ENCODE measurements at places on chromosomes 4 and X. TPM values are rescaled to one million over a fixed set of nuclear protein-coding genes. Genes with fewer than 3 reads are reported as not detected.
A peak's percentile ranks its signal among the peaks of the same experiment; 100 is the strongest.

- peak; percentile 70 for DNase-seq
Measured at GRCh38 chr4:683982-684622, 4.8 kb downstream of the SLC49A3 start.

DNA sequence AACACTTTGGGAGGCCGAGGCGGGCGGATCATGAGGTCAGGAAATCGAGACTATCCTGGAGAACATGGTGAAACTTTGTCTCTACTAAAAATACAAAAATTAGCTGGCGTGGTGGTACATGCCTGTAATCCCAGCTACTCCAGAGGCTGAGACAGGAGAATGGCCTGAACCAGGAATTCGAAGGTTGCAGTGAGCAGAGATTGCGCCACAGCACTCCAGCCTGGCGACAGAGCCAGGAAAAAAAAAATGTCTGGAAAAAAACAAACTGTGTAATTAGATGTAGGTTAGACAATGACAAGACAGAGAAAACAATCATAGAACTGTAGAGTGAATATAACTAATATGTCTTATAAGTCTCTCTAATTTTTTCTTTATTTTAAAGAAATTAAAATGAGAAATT lies 1002.5 kb upstream of the LCORL start:
- no peak for DNase-seq

DNA sequence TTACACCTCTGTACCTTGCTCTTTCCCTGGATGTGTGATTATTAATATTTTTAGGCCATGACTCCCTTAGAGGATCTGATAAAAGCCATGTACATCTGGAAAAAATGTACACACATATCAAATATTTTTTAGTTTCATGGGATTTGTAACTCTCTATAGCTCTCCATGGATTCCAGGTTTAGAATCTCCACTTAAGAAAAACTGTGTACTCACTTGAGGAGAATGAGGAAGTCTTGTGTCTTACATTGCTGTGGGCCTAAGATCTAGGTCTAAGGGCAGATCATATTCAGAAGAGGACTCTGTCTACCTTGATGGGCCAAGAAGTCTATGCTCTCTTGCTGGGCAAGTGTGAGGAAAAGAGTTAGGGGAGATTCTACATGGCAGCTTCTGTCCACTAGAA lies 98.0 kb downstream of the RRAGB start:
- DNase-seq: no peak

- DNase-seq: peak; percentile 64
Measured at GRCh38 chrX:66728818-66729271, 90.0 kb upstream of the EDA2R start.

DNA sequence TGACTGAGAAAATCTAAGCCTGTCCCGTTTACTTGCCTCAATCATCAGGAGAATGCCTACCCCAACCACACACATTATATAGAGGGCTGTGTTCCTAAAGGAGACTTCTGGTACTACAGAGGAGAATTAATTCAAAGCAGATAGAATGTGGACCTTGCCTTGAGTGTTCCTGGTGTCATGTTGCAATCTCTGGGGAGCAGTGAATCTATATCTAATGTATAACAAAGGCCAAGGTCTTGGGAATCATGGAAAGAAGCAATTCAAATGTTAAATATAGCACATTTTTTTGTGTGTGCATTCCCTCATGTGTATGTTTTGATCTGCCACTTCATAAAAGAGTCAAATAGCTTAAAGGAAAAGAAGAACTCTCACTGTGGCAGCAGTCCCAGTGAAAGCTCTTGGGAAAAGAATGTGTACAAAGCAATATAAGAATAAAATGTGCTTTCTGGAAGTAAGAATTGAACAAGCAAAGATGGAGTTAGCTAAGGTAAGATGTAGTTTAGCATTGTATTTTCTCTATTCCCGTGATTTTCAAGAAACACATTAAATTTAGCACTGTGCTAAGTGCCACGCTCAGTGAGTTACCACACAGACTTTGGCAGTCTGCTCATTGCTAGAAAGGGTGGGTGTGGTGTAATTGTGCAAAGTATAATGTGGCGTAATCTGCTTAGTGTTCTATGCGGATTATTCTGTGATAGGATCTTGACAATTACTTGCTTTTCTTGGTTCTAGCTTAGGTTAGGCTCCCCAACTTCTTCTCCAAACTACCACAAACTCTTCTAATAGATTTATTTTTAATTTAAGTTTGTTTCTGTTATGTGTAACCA lies 13.7 kb downstream of the ADH6 start:
- peak; percentile 72 for DNase-seq

DNA sequence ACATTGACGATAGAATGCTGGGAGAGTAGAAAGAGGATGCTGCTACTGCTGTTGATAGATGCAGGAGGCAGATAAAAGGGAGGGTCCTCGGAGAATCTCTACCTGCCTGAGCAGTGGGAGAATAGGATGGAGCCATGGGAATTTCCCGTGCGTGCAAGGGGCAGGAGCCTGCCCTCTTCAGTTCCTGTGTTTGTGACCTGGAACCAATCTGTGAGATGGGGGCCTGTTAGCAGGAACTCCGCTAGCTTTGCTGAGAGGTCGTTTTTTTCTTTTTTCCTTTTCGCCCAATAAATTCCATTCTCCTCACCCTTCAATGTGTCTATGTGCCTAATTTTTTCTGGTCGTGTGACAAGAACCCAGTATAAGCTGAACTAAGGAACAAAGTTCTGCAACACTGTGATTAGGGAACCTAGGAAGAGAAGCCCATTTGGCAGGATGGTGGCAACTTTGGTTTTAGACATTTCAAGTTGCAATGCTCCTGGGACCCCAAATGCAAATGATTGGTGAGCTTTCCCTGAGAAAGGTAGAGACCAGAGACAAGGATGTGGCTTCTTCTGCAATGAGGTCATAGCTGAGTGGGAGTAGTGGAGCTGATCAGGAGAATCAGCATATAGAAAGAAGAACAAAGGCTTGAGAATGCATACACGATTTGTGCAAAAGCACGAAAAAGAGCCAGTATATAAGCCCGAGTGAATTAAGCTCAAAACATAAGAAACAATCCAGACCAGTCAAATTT lies 23.9 kb downstream of the SLC39A8 start:
- DNase-seq: no peak

GRCh38 chr4:102799816-102800215 lies 27.5 kb downstream of the UBE2D3 start:
- no peak for DNase-seq

GRCh38 chr4:156298230-156298629 lies 344.6 kb upstream of the CTSO start:
- peak; percentile 29 for DNase-seq

DNA sequence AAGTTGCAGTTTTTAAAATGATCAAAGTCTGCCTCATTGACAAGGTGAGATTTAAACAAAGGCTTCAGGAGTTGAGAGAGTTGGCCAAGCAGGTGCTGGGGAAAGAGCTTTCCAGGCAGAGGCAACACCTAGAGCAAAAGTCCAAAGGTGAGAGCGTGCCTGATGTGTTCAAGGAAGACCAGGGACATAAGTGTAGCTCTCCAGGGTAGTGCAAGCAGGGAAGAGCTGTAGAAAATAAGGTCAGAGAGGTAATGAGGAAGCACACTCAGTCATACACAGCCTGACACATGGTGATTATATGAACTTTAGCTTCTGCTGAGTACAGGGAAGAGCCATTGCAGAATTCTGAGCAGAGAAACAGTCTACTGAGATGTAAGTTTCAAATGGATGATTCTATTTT lies 265.0 kb upstream of the NWD2 start:
- peak; percentile 58 for DNase-seq

DNA sequence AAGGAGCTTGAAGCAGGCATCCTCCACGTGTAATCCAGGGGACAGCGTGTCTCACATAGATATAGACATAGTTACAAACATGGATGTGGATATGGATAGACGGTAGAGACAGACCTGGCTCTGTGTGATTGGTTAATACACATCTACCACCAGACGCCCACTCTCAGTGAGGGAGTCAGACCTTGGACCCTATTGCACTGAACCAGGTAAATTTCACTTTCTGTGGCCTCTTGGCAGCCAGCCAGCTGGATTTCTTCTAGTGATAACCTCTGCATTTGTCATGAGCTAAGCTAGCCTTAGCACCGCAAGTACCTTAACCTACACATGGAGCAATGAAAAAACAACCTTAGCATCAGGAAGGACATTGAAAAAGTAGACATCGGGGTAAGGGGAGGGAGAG lies 79.2 kb upstream of the ACSL4 start:
- peak; percentile 87 for DNase-seq

GRCh38 chrX:46561824-46562657 lies 11.5 kb upstream of the CHST7 start:
- no peak for DNase-seq

GRCh38 chrX:7788334-7788733 lies 54.6 kb upstream of the VCX start:
- no peak for DNase-seq

GRCh38 chrX:31893525-31893924 lies 821.7 kb upstream of the FTHL17 start:
- DNase-seq: no peak

- peak; percentile 18 for DNase-seq
Measured at GRCh38 chrX:108224727-108225621, 133.4 kb downstream of the ATG4A start.

DNA sequence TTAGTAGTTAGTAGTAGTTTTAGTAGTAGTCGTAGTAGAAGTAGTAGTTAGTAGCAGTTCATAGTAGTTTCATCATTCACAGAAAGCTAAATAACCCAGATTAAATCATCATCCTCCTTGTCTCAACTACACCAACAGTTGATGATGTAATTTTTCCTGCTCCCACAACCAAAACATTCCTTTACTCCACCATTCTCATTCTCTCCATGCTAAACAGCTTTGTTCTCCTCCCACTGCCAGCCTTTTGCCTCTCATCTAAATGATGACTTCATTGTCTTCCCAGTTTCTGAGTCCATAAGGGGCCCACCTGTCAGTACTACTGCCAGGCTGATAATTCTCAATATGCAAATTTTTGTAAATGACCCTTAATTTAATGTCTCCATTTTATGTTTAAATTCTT lies 68.9 kb downstream of the ARHGAP24 start:
- DNase-seq: no peak

- DNase-seq: no peak
Measured at GRCh38 chr4:22498866-22499265, 17.0 kb downstream of the ADGRA3 start.

DNA sequence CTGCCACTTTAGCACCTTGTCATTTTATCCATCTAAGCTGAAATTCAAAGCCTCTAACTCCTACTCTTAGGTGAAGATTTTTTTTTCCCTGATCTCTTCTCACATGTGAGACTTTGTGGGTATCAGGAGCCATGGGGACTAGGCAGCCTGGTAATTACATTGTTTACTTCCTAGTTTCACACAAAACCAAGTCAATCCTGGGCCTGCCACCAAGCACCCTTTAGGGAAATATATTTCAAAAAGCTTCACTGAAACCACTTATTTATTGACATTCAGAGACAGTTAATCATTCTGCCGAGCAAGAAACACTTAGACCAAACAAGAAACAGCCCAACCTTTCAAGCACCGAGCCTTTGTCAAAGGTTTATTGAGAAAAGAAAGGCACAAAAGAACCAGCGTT lies 200.0 kb downstream of the RELL1 start:
- DNase-seq: no peak

DNA sequence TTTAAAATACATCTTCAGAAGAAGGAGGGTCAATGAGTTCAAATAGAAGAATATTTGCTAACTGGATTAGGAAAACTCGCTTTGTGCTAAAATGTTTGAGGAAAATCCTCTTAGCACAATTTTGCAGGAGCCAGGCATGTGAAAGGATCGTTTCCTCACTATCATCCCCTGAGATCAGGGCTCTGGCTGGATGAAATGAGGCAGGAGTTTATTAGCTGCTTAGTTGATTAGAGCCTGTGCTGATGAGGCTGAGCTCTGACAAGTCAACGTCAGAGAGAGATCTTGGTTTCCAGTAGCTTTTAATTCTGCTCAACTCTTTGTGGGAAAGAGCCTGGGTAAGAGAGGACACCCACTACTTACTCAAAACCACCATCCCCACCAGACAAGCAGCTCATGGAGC lies 8.0 kb upstream of the DRD5 start:
- DNase-seq: no peak

DNA sequence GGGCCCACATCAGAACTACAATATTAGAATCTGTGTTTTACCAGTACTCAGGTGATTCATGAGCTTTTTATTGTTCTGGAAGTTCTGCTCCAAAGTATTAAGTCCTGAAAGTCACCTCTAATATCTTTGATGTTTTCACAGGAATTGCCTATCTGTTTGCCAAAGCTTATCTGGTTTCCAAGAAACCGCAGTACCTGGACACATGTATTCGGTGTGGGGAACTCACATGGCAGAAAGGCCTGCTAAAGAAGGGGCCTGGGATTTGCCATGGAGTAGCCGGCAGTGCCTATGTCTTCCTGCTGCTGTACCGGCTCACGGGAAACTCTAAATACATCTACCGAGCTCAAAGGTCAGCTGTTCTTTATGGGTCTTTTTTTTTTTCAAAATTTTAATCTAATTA lies 18.4 kb upstream of the XK start:
- peak; percentile 48 for DNase-seq

GRCh38 chr4:71648923-71649322 lies 135.0 kb downstream of the GC start:
- DNase-seq: no peak

DNA sequence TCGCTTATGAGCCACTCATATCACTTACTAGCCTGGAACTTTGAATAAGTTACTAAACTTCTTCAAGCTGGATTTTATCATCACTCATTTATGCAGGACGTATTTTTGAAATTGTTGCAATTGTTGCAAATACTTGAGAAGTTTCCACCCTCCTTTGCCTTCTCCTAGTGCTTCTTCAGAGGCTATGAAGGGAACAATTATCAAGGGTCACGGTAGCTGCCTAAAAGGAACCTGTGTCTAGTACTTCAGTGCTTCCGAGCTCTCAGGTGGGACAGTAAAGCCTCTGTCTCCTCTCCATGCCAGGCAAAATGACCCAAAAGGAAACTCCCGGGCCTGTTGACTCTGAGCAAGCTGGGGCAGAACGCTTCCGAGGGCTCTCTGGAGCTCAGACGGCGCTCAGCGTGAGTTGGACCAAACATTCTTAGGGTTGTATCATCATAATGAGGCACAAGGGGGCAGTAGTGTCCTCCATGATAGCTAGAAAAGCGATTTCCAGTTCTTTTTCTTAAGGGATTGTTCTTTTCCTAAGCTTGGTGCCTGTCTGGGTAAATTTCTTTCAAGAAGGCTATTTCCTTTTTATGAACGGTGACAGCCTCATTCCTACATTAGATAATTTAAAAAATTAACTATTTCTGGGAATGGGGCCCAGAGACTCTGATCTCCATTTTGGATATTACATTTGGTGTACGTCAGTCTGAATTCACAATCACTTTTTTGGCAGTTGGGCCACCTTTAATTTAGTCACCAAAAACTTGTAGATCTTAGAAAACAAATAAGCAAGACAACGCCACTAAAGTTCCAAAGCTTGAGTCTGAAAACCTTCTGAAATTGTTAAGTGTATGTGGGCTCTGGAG lies 73.1 kb downstream of the PACRGL start:
- peak; percentile 42 for DNase-seq

GRCh38 chrX:108344216-108344615 lies 94.0 kb downstream of the COL4A6 start:
- no peak for DNase-seq

GRCh38 chr4:1578251-1578773 lies 105.8 kb downstream of the FAM53A start:
- no peak for DNase-seq

- no peak for DNase-seq
Measured at GRCh38 chr4:72975488-72975784, 94.1 kb downstream of the COX18 start.

GRCh38 chr4:88005076-88005475 lies 2.4 kb upstream of the PKD2 start:
- no peak for DNase-seq

Gene SPACA5
- not detected for polyA plus RNA-seq

Gene ESX1
- not detected for polyA plus RNA-seq

Gene HTN1
- polyA plus RNA-seq: not detected

Gene GAGE2A
- polyA plus RNA-seq: not detected

Gene GRSF1
- polyA plus RNA-seq: 69.7 TPM

Gene KLHL34
- 0.81 TPM for polyA plus RNA-seq

Gene PAGE2B
- 0.57 TPM for polyA plus RNA-seq

Gene ERVMER34-1
- polyA plus RNA-seq: 0.61 TPM
